ENCODE measurements at places on chromosomes 3 and 15.
A peak's percentile ranks its signal among the peaks of the same experiment; 100 is the strongest.

- no peak overlapping the region for H3K27ac ChIP-seq
- H3K4me1 ChIP-seq: peaks cover 7% of the 10 kb centered on the region
- no peak overlapping the region for H3K4me3 ChIP-seq
- DNase-seq: no peak
- H3K27me3 ChIP-seq: no peaks in the 10 kb centered on the region
Measured at GRCh38 chr3:128581566-128581965, 69.1 kb downstream of the RPN1 start.

- DNase-seq: no peak
- H3K27ac ChIP-seq: no peak within 1 kb of the TSS
- H3K36me3 ChIP-seq: no peaks in the 10 kb centered on the region
- peaks cover 14% of the 10 kb centered on the region for H3K27me3 ChIP-seq
- H3K4me3 ChIP-seq: peak within 1 kb of the TSS; percentile 31
- H3K4me1 ChIP-seq: no peaks in the 10 kb centered on the region
Measured at GRCh38 chr3:126180477-126181397, at the start of gene ALDH1L1. TSS of gene ALDH1L1 (minus strand) at chr3:126180586. CDS start at chr3:126160979, 19,607 bp downstream.

DNA sequence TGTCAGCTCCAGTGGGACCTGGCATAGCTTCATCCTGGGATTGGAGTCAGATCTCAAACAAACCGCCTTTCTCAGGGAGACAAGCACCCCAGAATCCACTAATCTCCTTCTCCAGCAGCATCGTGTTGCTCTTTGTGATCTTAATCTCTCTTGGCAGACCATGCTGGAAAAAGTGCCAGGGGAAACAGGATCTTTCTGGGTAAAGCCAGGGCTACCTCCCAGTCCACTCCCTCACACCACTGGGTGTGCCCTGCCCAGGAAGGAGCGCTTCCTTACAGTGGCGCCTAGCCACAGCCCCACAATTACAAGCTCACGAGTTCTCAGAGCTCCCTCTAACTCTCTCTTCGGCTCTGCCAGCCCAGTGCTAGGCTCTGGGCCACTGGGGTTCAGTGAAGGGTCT lies 32.2 kb downstream of the RPLP1 start:
- no peaks in the 10 kb centered on the region for H3K27me3 ChIP-seq
- H3K27ac ChIP-seq: no peak overlapping the region
- DNase-seq: no peak

DNA sequence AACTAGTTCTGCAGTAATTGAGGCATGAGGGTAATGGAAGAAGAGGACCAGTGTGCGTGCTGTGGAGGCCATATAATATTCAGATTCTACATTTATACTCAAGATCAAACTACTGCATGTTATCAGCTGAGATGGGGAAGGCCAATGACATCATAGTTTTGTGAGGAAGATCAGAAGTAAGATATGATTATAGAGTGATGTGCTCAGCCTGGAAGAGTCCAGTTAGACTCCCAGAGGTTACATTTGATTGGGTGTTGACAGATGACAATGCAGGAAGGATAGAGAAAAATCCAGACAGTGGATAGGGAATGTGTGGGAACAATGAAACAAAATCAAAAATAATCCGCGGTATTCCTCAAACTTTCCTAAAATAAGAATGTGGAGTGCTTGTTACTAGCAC lies 35.4 kb downstream of the GOLIM4 start:
- no peaks in the 10 kb centered on the region for H3K27me3 ChIP-seq
- DNase-seq: no peak
- no peak overlapping the region for H3K27ac ChIP-seq
- no peaks in the 10 kb centered on the region for H3K36me3 ChIP-seq

GRCh38 chr3:46213201-46213600 lies 5.1 kb upstream of the CCR1 start:
- no peak for DNase-seq
- no peak overlapping the region for H3K27ac ChIP-seq
- H3K27me3 ChIP-seq: no peaks in the 10 kb centered on the region

DNA sequence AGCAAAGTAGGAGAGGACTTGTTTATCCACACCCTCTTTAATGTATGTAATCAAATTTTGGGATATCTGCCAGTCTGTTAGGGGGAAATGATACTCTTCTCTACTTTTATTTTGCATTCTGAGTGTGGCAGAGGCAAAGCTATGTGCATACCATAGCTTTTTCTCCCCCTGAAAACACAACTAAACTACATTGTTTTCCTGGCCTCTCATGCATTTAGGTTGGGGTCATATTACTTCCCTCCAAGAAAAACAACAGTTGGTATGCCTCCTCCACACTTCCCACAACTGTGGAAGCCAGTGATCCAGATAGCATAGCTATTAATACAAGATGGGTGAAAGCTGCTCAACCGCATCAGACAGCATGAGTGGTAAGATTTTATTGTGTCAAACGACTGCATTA lies 6.9 kb downstream of the RPL15 start:
- H3K27ac ChIP-seq: no peak overlapping the region
- H3K4me3 ChIP-seq: no peak overlapping the region
- DNase-seq: no peak
- peaks cover 11% of the 10 kb centered on the region for H3K36me3 ChIP-seq
- H3K27me3 ChIP-seq: no peaks in the 10 kb centered on the region
- peaks cover 5% of the 10 kb centered on the region for H3K4me1 ChIP-seq

DNA sequence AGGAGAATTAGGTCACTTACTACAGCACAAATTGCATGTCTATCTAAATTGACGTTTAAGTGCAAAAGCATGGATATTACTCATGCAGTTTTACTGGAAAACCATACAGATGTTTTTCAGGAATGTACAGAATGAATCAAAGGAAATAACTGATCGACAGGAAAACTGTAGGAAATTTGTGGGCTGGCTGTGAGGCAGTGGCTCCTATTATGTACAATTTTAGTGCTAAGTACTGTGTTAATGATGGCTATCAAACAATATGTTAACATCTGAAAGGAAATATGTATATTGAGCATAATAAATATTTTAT lies 6.9 kb downstream of the NUDT16 start:
- no peak for DNase-seq
- H3K4me3 ChIP-seq: no peak overlapping the region
- no peaks in the 10 kb centered on the region for H3K36me3 ChIP-seq
- no peaks in the 10 kb centered on the region for H3K27me3 ChIP-seq
- no peaks in the 10 kb centered on the region for H3K4me1 ChIP-seq

DNA sequence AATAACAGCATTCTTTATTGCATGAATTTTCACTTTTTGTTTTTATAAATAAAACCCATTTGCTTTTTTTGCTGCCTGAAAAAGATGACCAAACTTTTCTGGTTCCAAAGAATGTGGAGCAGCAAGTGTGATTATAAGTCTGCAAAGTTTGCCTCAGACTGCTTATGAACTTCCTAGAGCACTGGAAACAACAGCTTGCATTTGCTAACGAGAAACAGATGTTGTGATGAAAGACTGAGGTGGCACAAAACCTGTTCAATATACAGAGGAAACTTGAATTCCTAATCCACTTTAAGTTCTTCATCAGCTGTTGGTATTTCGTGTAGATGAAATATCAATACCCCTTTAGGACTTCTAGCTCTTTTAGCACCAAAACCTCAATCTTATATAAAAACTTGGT lies 9.3 kb downstream of the ZPLD1 start:
- H3K4me3 ChIP-seq: no peak overlapping the region
- no peaks in the 10 kb centered on the region for H3K27me3 ChIP-seq
- H3K27ac ChIP-seq: no peak overlapping the region
- no peaks in the 10 kb centered on the region for H3K4me1 ChIP-seq
- DNase-seq: no peak

DNA sequence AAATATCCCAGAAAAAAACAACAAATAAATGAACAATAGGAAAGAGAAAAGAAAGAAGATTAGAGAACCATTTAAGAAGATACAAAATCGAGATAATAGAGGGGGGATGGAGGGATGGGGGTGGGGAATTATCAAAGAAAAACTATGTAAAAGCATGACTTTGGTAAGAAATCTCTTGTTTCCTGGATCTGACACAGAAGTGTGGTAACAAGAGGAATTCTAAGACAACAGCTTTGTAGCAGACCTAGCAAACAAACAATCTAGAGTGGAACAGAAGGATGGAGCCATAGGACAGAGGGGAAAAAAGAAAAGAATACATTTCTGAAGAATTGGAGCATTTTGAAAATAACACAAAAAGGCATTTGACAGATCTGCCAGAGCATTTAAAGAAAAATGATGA lies 49.3 kb upstream of the HEG1 start:
- no peak overlapping the region for H3K27ac ChIP-seq
- H3K36me3 ChIP-seq: no peaks in the 10 kb centered on the region
- no peak overlapping the region for H3K4me3 ChIP-seq
- no peaks in the 10 kb centered on the region for H3K27me3 ChIP-seq
- no peak for DNase-seq

DNA sequence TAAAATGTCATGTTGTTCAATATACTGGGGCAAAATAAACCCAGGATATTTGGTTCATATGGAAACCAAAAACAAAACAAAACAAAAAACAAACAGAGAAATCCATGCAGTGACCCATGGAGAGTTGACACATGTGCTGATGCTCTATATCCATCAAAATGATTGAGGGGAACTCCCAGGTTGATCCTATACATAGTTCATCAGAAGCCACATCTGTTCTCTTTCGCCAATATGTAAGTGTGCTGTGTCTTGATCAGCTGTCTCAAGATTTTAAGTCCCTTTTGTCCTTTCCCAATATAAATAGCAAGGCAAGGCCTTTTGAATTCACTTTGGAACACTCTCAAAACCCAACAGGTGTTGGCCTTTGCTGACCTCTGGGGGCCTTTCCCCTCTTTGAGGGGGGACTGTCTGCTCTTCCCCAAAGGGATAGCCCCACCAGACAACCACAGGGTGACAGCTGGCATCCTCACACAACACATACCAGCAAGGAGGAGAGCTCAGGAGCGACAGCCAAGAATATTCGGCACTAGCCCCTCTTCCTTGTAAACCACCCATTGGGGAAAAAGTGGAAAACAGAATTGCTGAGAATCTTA lies 209.4 kb upstream of the CD96 start:
- H3K4me1 ChIP-seq: no peaks in the 10 kb centered on the region
- DNase-seq: no peak
- no peaks in the 10 kb centered on the region for H3K36me3 ChIP-seq
- H3K27ac ChIP-seq: no peak overlapping the region

- H3K27ac ChIP-seq: no peak overlapping the region
- no peaks in the 10 kb centered on the region for H3K27me3 ChIP-seq
- H3K4me1 ChIP-seq: no peaks in the 10 kb centered on the region
- H3K36me3 ChIP-seq: no peaks in the 10 kb centered on the region
- no peak for DNase-seq
Measured at GRCh38 chr3:128950223-128950938, 43.5 kb downstream of the CFAP92 start.

DNA sequence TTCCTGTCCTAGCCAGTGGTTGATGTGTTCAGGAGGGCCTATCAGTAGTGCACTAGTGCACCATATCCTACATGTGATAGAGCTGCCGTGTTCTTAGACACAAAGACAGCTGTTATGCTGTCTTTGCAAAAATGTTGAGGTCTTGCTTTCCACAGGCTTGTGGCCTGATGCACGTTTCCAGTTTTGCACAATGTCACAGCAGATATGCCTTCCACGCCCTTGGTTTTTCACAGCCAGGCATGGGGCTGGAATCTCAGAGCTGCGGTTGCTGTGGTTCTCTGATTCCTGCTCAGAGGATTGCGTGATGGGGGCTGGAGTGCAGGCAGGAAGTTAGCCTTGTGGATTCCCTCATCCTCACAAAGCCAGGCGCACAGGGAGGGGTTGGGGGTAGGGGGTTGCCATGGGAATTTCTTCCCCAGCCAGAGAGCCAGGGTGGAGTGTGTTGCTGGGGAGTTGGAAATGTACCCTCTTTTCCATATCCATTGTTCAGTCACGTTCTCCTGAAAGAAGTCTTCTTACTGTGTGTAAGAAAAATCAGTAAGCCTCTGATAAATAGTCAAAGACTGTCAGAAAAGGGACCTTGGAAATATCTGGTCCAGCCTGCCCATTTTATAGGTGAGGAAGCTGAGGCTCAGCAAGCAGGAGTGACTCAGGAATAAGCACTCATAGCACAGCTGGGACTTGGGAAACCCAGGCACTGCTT lies 79.4 kb downstream of the SMAD3 start:
- H3K4me3 ChIP-seq: no peak overlapping the region
- no peaks in the 10 kb centered on the region for H3K27me3 ChIP-seq
- no peak for DNase-seq

DNA sequence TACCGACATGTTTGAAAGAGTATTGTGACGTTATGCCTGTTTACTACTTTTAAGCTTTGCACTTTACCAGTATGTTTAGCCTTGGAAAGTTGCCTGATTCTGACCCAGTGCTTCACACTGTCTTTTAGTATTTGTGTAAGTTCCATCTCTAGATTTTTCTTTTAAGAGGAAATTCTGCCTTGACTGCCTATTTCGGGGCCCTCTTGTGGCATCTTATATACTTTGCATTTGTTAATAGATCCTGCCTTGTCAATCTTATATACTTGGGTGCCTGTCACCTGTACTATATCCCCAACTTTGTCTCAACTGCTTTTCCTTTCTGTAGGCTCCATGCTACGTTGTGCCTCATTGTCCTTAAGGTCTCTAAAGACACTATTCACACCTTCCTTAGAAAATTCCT lies 244.6 kb downstream of the STXBP5L start:
- H3K4me1 ChIP-seq: no peaks in the 10 kb centered on the region
- no peaks in the 10 kb centered on the region for H3K27me3 ChIP-seq
- H3K27ac ChIP-seq: no peak overlapping the region
- H3K4me3 ChIP-seq: no peak overlapping the region
- DNase-seq: peak; percentile 2
- H3K36me3 ChIP-seq: no peaks in the 10 kb centered on the region

DNA sequence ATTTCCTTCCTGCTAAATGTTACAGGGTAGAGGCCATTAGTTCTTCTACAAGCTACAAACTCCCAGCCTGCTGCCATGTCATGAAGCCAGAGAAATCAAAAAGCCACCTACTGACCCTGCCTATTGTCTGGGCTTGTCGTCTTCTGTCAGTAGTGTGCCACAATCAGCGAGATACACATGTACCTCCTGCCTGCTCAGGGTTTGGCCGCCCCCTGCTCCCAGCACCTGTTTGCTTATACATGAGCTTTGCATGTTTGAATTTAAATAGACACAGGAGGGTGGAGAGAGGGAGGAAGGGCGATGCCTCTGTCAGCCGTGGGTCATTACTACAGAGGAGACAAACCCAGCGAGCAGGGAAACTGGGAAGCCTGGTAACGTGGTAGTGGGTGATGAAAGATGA lies 106.1 kb downstream of the ROBO2 start:
- H3K4me3 ChIP-seq: no peak overlapping the region
- DNase-seq: no peak
- H3K27ac ChIP-seq: no peak overlapping the region
- no peaks in the 10 kb centered on the region for H3K27me3 ChIP-seq
- H3K4me1 ChIP-seq: no peaks in the 10 kb centered on the region

- H3K4me1 ChIP-seq: peaks cover 19% of the 10 kb centered on the region
- no peak overlapping the region for H3K4me3 ChIP-seq
- peaks cover 11% of the 10 kb centered on the region for H3K36me3 ChIP-seq
Measured at GRCh38 chr3:98897701-98898100, 3.8 kb downstream of the DCBLD2 start.

- no peak overlapping the region for H3K27ac ChIP-seq
- DNase-seq: no peak
- no peaks in the 10 kb centered on the region for H3K4me1 ChIP-seq
- no peak overlapping the region for H3K4me3 ChIP-seq
Measured at GRCh38 chr3:27289769-27290413, 79.3 kb downstream of the NEK10 start.

- H3K36me3 ChIP-seq: no peaks in the 10 kb centered on the region
- H3K27ac ChIP-seq: no peak overlapping the region
- H3K4me1 ChIP-seq: 0 out of 2 replicates have a peak, but pooled peaks cover 1% of the 10 kb centered on the region
- DNase-seq: no peak
- no peaks in the 10 kb centered on the region for H3K27me3 ChIP-seq
Measured at GRCh38 chr15:94666553-94666952, 435.2 kb downstream of the MCTP2 start.

All from Panc1 (cell line).